ENCODE measurements at places on chromosomes 1 and 21.

GRCh38 chr21:45169001-45169400 is 94.6 kb downstream of the ADARB1 start:
- DNase-seq = peak; percentile 38

DNA sequence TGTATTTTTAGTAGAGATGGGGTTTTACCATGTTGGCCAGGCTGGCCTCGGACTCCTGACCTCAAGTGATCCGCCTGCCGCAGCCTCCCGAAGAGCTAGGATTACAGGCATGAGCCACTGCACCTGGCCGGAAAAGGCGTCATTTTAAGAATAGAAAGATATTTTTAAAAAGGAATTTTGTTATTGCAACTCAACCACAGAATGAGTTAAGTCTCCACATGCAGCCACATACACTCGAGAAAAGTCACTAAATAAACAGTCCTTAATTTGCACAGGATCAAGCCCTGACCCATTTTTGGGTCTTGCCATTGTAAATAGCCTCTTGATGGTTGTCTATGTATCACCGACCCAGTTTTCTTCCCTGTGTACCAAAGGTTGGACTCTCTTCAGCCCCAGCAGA is 85.5 kb downstream of the FBXO2 start:
- no peak for DNase-seq

DNA sequence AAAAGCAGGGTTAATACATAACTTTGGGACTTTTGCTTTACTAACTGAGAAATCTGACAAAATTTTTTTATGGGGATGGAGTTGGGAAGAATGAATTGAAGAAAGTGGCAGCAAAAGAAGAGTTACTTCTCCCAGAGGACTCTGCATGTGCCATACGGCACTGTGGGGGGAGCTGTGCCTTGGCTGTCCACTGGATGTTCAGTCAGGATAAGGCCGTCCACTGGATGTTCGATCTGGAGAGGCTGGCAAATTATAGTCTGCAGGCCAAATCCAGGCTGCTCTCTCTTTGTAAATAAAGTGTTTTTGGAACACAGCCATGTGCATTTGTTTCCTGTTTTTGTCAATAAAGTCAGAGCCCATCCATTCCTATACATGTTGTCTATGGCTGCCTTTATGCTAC is 4.5 kb upstream of the MAP3K7CL start:
- no peak for DNase-seq

DNA sequence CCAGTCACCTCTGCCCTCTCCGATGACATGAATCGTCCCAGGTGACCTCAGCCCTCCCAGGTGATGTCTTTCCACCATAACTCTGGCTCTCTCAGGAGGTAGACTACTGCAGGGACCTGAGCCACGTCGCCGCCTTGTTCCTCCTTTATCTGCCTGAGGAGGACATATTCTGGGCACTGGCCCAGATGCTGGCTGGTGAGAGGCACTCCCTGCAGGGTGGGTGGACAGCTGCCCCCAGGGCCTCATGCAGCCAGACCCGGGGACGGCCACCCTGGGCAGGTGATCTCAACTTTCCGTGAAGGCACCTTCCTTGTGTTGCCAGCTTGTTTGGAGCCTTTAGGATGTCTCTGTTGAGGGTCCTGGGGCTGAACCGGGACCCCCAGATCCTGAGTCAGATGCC is 13.9 kb upstream of the ZBTB17 start:
- no peak for DNase-seq

GRCh38 chr1:40630488-40631223 is 34.8 kb downstream of the RIMS3 start:
- DNase-seq = peak; percentile 51

GRCh38 chr1:44242746-44243145 is 29.5 kb downstream of the DMAP1 start:
- no peak for DNase-seq

GRCh38 chr1:171379846-171380245 is 65.9 kb downstream of the FMO4 start:
- DNase-seq = no peak

GRCh38 chr21:45644041-45644906 is 749 bp downstream of the PCBP3 start:
- no peak for DNase-seq

DNA sequence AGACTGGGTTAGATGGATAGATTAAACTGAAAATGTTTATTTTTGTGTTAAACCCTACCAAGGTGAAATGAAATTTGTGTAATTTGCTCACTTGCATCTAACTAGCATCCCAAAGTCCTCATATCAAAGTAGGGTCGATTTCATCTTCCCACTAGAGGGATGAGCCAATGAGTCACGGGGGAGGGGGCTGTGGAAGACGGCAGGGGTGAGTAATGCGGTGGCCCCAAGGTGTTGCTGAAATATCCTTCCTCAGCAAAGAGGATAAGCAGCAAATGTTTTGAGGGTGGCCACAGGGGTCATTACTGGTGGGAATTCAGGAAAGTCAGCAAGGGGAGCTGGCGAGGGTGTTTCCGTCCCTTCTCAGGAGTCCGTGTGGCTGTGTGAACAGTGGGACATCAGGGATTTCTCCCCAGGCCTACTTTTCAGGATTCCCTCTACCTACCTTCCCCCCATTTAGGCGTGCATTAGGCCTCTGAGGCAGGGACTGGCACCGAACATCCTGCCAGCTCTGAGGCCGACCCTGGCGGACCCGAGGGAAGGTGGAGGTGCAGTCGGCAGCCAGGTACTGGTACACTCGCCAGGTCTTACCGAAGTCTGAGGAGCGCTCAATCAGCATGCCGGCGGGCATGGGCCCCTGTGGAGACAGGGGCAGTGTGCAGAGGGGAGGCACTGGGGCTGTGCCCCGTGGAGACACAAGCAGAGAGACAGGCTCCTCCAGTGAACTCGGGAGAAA is 18.1 kb downstream of the LAMB3 start:
- no peak for DNase-seq

DNA sequence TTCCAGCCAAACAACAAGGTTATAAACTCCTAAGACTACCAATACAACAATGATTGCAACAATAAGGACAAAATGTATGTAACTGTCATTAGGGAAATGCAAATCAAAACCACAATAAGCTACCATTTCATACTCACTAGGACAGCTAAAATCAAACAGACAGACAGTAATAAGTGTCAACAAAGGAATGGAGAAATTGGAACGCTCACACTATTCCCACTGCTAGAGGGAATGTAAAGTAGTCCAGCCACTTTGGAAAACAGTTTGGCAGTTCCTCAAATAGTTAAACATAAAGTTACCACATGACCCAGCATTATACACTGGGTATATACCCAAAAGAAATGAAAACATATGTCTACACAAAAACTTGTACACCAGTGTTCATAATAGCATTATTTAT is 9.3 kb downstream of the PRKAB2 start:
- DNase-seq = no peak

DNA sequence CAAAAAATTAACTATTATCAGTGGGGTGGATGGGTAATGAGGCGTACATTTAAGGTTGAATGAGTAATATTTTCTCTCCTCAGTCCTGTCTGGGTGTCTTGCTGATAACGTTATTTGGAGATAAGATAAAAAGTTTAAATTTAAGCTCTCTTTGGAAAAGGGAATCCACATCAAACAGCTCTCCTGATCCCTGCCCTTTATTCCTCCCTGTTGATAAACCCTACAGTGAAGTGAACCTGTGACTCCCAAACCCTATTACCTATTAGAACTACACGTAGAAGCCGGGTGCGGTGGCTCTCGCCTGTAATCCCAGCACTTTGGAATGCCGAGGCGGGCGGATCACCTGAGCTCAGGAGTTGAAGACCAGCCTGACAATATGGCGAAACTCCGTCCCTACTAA is 9.9 kb upstream of the GPR161 start:
- DNase-seq = no peak

DNA sequence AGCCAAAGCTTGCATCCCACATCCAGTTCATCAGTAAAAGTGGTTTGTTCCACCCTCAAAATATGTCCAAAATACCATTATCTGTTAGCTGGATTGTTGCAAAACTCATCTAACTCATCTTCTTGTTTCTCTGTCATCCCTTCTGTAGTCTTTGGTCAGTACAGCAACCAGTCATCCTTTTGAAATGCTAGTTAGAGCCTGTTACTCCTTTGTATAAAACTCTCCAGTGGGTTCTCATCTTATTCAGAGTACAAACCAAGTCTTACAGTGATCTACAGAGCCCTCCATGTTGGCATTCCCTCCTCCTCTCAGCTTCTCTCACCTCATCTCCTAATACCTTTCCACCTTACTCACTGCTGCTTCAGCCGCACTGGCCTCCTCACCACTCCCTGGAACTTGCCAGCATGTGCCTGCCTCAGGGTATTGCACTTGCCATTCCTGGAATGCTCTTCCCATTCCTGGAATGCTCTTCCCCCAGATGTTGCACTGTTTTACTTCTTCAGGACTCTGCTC is 70.6 kb downstream of the LAMC1 start:
- DNase-seq = no peak

- no peak for DNase-seq
Measured at GRCh38 chr21:44271558-44272283, 10.0 kb upstream of the DNMT3L start.

- no peak for DNase-seq
Measured at GRCh38 chr1:4655674-4656532, 1.5 kb downstream of the AJAP1 start.

GRCh38 chr1:15246960-15247614 is at the start of gene FHAD1:
Gene FHAD1, plus strand, starts transcription at chr1:15247223. Its CDS starts 4,562 bp downstream, at chr1:15251785.
- no peak for DNase-seq

DNA sequence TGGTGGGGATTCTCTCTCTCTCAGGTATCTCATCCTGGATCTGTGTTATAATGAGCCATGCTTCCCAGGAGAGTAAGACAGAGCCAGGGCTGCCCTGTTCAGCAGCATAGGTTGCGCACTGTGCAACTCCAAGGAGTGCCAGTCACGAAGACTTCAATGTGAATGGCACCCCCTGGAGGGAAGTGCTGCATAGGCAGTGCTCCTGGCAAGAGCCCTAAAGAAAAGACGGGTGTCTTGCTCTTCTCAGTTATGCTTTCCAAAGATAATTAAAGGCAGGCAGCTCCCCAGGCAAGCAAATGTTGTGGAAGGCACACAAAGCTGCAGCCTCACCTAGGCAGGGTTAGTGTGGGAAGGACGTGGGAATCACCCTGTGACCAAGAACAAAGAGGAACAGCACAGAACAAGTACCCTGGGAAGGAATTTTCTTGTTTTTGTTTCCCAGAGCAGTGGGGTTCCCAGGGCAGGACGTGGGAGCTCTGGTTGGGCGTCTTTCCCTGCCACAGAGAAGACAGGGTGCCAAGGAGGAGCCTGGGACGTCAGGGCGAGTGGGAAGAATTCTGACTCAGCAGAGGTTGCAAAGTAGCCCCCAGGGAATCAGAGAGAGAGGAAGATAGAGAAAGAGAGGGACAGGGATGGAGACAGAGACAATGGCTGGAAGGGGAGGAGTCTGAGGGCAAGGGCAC is 120.9 kb downstream of the KCNN3 start:
- peak; percentile 61 for DNase-seq

- DNase-seq = no peak
Measured at GRCh38 chr1:216388558-216388957, 34.7 kb downstream of the USH2A start.

DNA sequence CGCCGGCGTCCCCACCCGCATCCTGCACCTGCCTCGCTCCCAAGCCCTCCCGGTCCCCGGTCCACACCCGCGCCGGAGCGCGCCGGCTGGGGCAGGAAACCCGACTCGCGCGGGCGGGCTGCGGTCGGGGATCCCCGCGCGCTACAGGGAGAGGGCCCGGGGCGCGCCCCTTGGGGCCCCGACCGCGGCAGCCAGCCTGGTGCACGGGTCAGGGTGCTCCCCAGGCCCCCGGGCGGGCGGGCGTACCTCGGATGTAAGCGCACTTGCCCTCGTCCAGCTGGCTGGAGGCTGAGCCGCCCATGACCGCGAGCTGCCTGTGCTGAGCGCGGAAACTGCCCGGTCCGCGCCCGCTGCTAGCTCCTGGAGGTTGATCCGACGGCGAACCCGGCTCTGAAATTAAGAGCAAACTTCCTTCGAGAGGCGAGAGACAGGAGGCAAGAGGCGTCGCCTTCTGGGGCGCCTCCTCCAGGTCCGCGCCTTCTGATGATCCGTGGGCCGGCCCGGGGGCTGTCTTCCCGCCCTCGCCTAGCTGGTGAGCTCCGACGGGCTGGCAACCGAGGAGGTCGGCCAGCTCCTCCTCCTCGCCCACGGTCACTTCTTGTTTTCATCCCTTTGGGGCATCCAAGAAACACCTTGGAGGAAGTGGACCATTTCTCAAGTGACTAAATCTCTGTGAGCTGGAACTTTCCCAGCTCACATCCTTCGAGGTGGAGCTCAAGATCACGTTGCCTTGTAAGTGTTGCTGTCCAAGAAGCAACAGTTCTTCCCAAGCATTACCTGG is at the start of gene NIBAN1:
Gene NIBAN1, minus strand, starts transcription at position 453 of the 781 bp plus-strand sequence. Its CDS starts 152 bp downstream, at position 301.
- peak; percentile 86 for DNase-seq

DNA sequence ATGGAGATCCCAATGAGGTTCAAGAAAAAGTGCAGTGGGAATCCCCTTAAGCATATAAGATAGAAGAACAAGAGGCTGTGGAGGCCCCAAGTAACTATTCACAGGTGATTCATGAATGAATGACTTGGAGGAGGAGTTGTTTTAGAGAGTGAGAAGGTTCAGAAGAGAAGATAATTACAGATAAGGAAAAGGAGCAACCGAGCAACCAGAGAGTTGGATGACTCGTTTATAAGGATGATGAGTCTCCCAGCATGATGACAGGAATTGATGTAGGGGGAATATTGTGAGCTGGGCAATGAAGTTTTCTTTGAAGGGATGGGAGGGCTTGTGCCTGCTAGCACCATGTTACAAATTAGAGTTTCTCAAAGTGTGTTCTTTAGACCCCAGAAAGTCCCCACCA is 9.8 kb downstream of the C8A start:
- DNase-seq = no peak

DNA sequence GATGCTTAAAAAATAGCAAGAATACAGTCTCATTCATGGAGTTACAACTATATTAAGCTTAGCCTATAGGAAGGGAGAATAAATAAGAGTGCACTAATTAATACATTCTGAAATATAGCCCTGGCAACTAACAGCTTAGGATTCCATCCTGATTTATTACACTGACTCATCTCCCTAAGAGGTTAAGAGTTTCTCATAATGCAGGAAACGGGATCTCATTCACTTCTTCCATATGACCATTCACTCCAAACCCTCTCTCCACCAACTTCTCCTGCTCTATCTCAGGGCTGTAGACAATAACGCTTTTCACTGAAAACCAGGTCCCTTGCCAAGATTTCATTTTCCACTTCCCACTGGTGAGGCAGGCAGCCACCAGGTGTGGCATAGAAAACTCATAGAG is 168.5 kb upstream of the PLD5 start:
- no peak for DNase-seq

DNA sequence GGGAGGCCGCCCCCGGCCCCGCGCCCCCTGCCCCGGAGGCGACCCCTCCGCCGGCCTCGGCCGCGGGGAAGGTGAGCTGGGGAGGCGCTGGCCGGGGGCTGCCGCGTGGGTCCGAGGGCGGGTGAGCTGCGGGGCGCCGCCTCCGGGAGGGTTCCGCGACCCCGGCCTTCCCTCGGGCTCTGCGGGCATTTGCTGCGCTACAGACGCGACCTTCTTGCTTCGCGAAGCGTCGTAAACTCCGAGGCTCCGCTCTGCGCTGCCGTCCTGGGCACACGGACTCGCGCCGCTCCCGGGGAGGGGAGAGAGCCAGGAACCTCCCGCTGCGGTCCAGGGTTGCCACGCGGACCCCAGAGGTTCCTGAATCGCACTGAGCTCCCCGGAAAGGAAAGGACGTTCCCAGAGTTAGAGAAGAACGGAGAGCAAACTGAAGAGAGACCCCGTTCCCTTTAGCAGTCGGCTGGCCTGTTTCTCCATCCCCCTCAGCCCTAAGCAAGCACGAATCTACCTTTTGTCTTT is 345 bp downstream of the SLX9 start:
- no peak for DNase-seq

Data from activated CD8-positive, alpha-beta memory T cell treated with anti-CD3 and anti-CD28 coated beads, Interleukin-2, amount 10 ng/mL, durations not matched to agents 7 days and 5 days (primary cell).